ENCODE measurements at places on chromosomes 7 and 10. TPM values are rescaled to one million over a fixed set of nuclear protein-coding genes. Genes with fewer than 3 reads are reported as not detected.

Gene FAM25G
- total RNA-seq: not detected

Gene CRTAC1
- not detected for total RNA-seq

Gene LRRC4
- total RNA-seq: 0.06 TPM

Gene TMEM196
- total RNA-seq: not detected

Gene HELLS
- total RNA-seq: 23.5 TPM

Gene ACTL6B
- not detected for total RNA-seq

Gene TACC2
- 14.1 TPM for total RNA-seq

Gene ZNF277
- total RNA-seq: 25.8 TPM

Gene ECD
- total RNA-seq: 20.7 TPM

Gene JCAD
- 17.1 TPM for total RNA-seq

Gene ZP3
- 0.99 TPM for total RNA-seq

Gene ANKRD61
- total RNA-seq: 0.26 TPM

Gene ANKRD7
- 0.26 TPM for total RNA-seq

Gene EPO
- not detected for total RNA-seq

Gene LHFPL3
- not detected for total RNA-seq

Gene PMPCB
- 52.2 TPM for total RNA-seq

Gene TMEM213
- not detected for total RNA-seq

Gene UNCX
- total RNA-seq: not detected

Gene TRPV5
- not detected for total RNA-seq

Gene CCDC172
- total RNA-seq: not detected

Gene ELAPOR2
- 3.3 TPM for total RNA-seq

Gene GHRHR
- not detected for total RNA-seq

Gene SFTPA1
- not detected for total RNA-seq

Gene KLF14
- not detected for total RNA-seq
